ENCODE measurements at places on chromosomes 5 and 9.

GRCh38 chr5:167576897-167577296, 714.5 kb upstream of the WWC1 start:
- DNase-seq = no peak

GRCh38 chr5:153991168-153991567, 47.5 kb downstream of the FAM114A2 start:
- no peak for DNase-seq

DNA sequence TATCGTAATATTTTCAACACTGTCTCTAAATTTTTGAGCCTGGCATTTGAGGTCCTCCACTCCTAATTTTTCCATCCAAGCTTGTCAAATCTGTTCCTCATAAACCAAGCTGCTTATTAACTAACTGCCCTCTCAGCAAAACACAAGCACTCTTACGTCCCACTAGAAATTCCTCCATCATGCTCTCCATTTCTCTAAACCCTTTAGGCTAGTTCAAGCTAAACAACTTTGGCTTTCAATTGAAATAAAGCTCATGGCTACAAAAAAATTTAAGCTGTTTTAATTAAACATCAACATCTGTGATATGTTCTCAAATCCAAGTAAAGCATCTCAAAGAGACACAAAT, 45.7 kb downstream of the RNF145 start:
- no peak for DNase-seq

DNA sequence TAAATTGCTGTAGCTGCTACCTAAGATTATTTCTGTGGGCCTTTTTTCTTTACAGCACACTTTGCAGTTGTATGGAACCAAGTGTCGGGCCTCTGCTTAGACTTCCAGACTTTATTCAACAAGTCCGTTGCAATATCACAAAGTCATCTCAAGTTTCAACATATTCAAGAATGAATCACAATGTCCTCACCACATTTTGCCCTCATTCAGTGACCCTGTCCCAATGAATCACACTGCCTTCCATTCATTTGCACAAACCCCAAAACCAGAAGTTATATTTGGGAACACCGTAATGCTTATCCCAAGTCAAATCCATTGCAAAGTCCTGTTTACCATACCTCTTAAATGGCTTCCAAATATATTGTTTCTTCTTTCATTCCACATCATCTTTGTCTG, 439.6 kb downstream of the CSNK1G3 start:
- DNase-seq = no peak

- no peak for DNase-seq
These were observed 241.5 kb downstream of the TLE4 start for GRCh38 chr9:79813258-79813638.

DNA sequence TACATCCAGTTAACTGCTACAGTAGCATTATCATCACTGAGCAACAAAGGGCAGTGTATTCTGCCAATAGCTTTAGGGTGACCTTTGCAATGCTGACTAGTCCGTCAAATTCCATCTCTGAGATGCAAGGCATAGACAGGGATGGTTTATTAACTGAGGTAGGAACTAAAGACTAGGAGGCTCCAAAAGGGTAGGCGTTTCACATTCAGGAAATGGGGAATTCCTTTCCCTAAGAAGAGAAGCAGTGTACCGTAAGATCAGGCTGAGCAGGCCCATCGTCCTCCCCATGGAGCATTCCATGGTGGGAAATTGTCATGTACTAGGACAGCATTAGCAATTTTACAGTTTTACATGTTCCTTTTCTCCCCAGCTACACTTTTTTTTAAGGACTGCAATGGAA, 157.7 kb downstream of the BNC2 start:
- no peak for DNase-seq

- no peak for DNase-seq
These were observed 12.8 kb upstream of the NIPAL4 start for GRCh38 chr5:157447201-157447637.

GRCh38 chr5:131282235-131282634, 18.4 kb downstream of the CDC42SE2 start:
- DNase-seq = no peak

DNA sequence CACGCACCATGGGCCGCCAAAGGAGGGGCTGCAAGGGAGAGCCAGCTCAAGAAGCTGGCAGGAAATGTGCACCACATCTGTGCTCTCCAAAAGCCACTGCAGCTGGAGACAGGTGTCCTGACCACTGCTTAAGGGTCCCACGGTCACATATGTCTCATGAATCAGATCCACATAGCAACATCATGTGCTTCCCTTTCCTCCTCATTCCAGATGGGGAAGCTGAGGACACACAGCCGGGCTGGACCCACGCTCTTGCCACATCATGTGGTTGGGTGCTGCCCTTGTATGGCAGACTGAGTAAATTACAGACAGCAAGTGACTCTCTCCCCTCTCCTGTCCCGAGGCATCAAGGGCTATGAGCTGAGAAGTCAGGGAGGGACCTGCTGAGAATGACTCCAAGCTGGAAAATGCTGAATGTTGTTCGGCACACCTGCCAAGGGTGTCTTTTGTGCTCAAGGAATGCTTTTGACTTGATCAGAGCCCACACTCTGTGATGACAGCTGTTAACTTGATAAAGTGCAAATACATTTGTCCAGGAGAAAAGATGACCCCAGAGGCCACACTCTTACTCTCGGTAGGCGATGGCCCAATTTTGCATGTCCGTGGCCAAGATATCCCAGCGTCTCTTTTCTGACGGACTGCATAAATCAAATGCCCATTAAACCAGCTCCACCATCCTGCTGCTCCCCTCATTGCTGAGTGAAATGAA, 58.2 kb downstream of the NSUN2 start:
- no peak for DNase-seq

DNA sequence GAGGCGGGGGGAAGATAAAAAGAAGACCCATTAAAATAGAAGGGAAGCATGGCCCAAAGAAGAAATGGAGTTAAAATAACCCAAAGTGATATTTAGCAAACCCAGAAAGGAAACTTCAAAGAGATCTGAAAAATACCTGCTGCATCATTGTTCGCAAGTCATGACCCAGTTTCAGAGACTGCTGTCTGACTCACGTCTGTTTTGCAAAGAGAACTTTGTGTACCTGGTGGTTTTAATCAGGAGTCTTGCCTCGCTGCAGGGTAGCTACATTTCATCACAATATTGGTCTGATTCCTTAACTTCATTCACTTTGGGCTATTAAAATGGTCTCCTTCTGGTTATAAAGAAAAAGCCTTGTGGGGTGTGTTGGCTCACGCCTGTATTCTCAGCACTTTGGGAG, 461.1 kb upstream of the DAP start:
- DNase-seq = no peak

DNA sequence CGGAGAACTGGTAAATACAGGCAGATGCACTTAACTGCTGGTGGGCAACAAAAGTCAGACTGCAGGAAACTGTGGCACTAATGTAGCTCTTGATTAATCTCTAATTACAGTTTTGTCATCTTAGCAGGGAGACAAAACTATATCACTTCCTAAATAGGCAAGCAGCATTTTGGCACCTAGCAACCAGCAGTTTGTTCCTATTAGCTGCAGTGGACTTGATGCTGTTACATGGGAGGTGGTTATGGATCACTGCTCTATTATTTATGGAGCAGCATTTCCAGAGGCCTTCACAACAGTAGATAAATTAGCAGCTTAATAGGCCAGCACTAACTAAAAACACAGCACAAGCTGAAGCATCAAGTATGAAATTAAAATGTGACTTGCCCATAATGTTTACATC, 518.3 kb upstream of the ITGA1 start:
- DNase-seq = no peak

DNA sequence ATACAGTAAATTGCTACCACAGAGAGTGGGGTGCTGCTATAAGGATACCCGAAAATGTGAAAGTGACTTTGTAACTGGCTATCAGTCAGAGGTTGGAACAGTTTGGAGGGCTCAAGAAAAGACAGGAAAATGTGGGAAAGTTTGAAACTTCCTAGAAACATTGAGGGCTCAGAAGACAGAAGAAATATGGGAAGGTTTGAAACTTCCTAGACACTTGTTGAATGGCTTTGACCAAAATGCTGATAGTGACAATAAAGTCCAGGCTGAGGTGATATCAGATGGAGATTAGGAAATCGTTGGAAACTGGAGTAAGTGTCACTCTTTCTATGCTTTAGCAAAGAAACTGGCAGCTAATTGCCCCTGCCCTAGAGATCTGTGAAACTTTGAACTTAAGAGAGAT, 1158.6 kb upstream of the CDH6 start:
- no peak for DNase-seq

Measured in stimulated activated CD8-positive, alpha-beta memory T cell treated with anti-CD3 and anti-CD28 coated beads, Interleukin-4, amount 100 ng/mL, for 4 hours (primary cell).